ENCODE measurements at places on chromosomes 7 and 10.

GRCh38 chr10:107727767-107728317, 563.3 kb upstream of the SORCS1 start:
- DNase-seq: no peak

DNA sequence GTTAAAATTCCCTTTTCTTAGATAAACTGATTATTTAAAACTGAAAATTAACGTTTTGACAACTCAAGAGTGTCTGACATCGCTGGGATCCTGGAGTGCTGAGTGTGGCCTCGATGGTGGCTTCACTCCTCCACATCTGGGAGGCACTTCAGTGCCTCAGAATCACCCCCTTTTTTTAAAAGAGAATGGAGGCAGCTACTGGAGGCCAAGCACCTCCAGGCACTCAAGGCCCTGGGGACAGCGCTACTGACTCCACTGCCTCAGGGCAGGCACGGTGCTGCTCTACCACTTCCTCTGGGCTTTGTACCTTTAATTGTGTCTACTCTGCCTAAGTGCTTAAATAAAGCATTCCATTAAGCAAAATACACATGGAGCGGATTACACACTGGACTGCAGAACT, 27.2 kb upstream of the NCAPG2 start:
- DNase-seq: no peak

GRCh38 chr7:91109200-91109599, 155.0 kb upstream of the FZD1 start:
- DNase-seq: no peak

GRCh38 chr7:68813551-68814080, 784.7 kb upstream of the AUTS2 start:
- DNase-seq: no peak

DNA sequence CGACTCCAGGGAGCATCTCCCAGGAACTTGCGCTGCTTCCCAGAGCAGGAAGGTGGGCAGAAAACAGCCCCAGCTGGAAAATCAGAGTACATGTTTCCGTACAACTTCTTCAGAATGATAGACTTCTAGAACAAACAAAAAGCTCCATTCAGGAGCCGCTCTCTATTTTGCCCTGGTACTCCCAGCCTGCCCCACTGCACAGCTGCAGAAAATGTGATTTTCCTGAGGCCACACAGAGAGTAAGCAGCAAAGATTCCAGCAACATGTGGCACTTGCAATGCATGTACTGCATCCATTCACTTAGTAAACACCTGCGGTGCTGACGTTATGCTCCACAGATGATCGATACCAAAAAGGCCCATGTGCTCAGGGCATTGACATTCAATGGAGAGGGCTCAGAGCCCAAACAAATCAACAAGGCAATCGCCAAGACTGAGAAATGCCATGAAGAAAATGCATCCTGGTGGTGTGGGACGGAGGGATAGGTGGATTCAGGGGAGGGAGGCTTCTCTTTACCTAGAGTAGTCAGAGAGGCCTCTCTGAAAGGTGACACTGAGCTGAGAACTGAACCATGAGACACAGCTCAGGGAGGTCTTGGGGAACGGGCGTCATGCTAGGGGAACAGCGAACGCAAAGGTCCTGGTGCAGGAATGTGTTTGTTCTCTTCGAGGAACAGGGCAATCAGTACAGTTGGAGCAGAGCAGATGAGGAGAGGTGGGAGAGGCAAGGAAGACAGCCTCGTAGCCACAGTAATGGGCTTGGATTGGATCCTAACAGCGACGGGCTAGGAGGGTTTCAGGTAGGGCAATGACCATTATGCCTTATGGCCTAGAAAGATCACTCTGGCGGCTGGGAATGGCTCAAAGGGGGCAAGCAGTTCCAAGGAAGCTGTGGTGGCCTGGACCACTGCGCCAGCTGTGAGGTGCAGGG, 35.3 kb upstream of the DUSP5 start:
- DNase-seq: no peak

- no peak for DNase-seq
Measured at GRCh38 chr7:70951271-70951962, 180.5 kb upstream of the GALNT17 start.

DNA sequence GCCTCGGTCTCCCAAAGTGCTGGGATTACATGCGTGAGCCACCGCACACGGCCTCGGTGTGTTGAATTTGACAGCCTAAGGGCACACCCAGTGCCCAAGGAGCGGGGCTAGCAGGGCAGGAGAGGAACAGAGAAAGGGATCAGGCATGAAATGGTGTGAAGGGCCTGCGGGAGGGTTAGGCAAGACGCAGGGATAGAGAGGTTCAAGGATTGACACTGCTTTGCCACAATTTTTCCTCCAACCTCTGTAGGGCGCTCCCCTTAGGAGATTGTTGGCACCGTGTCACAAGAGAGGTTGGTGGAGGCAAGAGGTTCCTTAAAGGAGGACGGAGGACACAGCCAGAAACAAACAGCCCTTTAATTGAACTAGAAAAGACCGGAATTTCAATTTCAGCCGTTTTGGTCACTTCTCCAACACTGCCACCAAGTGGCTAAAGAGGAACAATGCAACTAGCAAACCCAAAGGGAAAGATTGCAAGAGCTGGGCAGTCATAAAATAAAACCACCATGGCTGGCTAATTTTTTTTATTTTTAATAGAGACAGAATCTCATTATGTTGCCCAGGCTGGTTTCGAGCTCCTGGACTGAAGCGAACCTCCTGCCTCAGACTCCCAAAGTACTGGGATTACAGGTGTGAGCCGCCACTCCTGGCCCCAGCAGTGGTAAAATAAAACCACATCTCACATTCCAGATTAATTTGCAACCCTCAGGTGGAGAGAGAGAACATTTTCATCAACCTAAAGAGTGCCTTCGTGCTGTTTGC, 6.9 kb upstream of the CREB3L2 start:
- DNase-seq: no peak

- no peak for DNase-seq
Measured at GRCh38 chr7:131196803-131197202, 130.9 kb upstream of the MKLN1 start.

DNA sequence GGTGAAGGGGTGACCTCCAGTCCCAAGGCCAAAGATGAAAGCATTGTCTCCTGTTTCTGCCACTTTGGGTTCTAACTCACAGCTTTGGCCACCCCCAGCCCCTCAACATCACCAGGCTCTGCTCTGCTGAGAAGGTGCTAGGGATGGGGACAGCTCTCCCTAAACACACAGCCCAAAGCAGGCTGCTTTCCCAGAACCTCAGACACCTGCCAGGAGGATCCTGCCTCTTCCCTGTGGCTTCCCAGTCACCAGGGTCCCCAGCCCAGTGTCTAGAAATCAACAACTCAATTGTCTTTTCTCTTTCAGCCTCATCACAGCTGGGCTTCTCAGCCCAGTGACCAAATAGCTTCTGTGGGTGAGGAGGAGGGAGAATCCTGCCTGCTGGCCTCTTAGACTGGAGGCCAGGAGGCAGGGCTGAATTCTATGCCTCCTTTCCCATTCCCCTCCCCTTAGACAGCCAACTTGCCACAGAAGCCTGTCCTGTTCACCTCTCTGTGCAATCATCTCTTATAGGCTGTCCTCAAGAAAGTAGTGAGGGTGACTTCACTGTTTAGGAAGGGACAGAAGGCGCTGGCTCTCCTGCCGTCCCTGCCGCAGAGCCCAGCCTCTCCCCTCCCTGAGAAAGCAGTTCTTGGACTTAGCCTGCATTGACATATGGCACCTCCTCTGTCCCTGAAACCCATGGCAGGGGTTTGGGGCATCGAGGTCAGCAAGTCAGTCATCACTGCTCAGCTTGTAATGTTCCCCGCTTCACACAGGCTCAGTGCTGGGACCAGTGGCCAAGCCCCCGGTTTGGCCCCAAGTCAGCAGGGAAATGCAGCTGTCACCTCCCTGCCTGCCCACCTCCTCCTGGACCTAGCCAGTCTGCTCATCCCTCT, 3.7 kb downstream of the FGF8 start:
- DNase-seq: no peak
